ENCODE measurements at places on chromosomes 13 and 19. TPM values are rescaled to one million over a fixed set of nuclear protein-coding genes. Genes with fewer than 3 reads are reported as not detected.

Gene SCGB2B2
- total RNA-seq, result not detected

Gene AKT2
- total RNA-seq, result 129 TPM

Gene CBLC
- total RNA-seq, result not detected

Gene MBNL2
- 16.9 TPM for total RNA-seq

Gene KIR2DL4
- 0.21 TPM for total RNA-seq

Gene TSHZ3
- total RNA-seq, result 0.52 TPM

Gene SOX21
- total RNA-seq, result not detected

Gene CEACAM8
- total RNA-seq, result not detected

Gene HSPB6
- total RNA-seq, result 0.21 TPM

Gene FGF21
- not detected for total RNA-seq

Data from activated CD8-positive, alpha-beta memory T cell treated with anti-CD3 and anti-CD28 coated beads for 36 hours (primary cell).